Stimulated activated CD4-positive, alpha-beta T cell treated with anti-CD3 and anti-CD28 coated beads, Interleukin-15, amount 100 ng/mL, for 24 hours (primary cell): ENCODE measurements at places on chromosomes 5 and 9.

DNA sequence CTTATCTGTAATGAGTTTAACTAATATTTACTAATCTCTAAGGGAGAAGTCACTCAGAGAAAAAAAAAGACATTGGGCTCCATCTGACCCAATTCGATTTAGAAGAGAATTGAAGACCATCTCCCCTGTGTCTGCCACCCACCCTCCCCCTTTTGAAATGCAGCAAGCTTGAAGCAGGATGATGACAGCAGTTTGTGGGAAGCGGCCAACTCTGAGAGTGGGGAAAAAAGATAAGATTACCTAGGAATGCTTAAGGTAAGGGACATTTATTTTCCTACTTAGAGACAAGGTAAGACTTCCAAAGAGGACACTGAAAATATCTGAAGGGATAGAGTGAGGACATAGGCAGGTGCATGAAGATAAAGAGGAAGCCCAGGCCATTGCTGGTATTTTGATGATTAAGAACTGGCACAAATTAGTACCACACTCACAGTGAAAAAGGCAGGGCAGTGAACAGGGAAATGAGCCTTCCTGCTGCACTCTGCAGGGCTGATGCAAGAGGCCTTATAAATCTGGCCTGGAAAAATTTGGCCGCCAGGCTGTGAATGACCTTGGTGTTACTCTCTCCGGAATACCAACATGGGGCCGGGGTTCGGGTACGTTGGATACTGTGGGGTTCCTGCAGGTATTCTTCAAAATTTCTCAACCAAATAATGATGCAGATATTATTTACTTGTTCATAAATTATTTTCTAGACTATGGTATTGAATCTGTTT is 42.3 kb downstream of the HTR1A start:
- no peak for DNase-seq

DNA sequence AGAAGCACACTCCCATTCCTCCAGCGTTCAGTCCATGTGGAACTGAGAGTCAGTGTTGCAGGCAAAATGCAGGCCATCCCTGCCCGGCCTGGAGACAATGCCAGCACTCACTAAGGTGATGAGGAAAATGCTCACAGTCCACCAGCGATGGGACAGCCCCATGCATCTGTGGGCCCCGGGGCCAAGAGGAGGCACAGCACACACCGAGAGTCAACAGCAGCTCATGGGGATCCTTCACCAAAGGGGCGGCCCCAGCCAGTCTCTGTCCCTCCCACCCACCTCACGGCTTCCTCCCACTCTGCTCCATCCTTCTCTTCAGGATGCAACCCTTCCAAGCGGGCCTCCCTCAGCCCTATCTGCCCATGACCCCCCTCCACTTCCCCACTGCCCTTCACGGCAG is 6.2 kb downstream of the SEMA4D start:
- peak; percentile 71 for DNase-seq

- no peak for DNase-seq
Measured at GRCh38 chr5:151699071-151699901, 12.6 kb upstream of the SPARC start.

GRCh38 chr5:175274171-175274570 is 169.8 kb downstream of the DRD1 start:
- DNase-seq = no peak

- DNase-seq = no peak
Measured at GRCh38 chr5:67731886-67732285, 483.7 kb upstream of the PIK3R1 start.

- no peak for DNase-seq
Measured at GRCh38 chr9:81053298-81054025, 635.9 kb downstream of the TLE1 start.

GRCh38 chr5:37777432-37778130 is 62.3 kb downstream of the GDNF start:
- DNase-seq = no peak

GRCh38 chr5:57816108-57816507 is 333.5 kb upstream of the ACTBL2 start:
- DNase-seq = no peak

DNA sequence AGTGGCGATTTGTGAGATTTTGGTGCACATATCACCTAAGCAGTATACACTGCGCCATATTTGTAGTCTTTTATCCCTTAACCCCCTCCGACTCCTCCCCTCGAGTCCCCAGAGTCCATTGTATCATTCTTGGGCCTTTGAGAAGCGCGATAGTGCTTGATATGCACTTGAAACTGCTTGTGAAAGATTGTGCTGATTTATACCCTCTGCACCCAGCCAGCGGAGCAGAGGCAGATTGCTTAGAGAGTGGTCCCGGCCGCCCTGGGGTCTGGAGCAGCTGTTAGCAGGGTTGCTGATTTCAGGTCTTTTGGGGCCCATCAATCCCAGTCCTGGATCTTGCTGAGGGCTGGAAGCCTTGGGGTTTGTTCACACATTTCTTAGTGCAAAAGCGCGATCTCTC is 13.0 kb upstream of the FAM240B start:
- DNase-seq = no peak

GRCh38 chr9:92432350-92432749 is 8.1 kb upstream of the OMD start:
- no peak for DNase-seq

DNA sequence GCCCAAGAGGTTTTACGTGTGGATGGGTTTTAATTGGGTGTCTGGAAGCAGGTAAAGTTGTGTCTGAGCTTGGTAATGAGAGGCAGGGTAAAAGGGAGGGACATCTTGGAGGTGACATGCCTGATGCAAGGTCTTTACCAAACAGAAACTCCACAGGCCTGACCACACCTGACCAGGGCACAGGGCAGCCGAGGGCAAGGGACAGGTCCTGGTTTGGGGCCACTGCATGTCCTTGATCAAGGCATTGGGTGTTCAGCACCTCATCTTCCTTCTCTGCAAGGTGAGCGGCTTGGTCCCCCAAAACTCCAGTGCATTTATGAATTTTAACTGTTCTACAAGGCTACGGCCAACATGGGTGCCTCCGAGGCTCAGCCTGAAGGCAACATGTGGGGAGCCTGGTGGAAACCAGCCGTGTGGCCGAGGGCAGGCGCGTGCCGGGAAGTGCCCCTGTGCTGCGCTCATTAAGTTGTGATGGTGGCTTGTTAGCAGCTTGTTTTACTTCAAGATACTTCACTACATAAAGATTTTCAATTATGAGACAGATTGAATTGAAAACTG is 30.7 kb upstream of the LPCAT1 start:
- DNase-seq = no peak

GRCh38 chr5:119570910-119571309 is 58.4 kb upstream of the FAM170A start:
- DNase-seq = no peak

DNA sequence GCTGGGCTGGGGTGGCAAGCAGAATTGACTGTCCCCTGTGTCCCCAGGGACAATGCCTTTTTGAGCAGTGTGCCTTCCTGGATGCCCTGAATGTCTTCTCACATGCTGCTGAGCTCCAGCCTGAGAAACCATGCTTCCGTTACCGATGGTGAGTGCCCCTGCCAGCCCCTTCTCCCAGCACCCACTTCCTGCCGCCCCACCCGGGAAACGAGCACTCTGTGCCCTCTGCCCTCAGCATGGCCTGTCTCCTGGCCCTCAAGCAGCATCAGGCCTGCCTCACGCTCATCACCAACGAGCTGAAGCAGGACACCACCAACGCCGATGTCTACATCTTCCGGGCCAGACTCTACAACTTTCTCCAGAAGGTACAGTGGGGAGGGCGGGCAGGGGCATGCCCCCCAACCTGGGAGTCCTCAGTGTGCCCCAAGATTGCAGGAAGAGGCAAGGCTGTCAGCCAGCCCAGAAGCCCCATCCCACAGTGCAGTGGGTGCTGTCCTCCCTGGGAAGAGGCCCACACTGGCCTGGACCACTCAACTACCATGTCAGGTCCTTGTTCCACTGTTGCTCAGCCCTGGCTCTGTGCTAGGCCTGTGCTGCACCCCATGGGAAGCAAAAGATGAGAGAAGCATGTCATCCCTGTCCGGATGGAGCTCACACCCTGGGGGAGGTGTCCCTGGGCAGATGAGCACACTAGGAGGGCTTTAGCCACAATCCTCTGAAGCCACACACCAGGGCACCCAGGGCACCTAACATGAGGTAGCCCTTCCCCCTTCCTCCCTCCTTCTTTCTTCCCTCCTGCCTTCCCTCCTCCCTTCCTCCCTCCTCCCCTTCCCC is 4.4 kb downstream of the TTC16 start:
- no peak for DNase-seq
